Globus pallidus (tissue), 1 donor: ENCODE measurements at places on chromosomes 5 and 9.

DNA sequence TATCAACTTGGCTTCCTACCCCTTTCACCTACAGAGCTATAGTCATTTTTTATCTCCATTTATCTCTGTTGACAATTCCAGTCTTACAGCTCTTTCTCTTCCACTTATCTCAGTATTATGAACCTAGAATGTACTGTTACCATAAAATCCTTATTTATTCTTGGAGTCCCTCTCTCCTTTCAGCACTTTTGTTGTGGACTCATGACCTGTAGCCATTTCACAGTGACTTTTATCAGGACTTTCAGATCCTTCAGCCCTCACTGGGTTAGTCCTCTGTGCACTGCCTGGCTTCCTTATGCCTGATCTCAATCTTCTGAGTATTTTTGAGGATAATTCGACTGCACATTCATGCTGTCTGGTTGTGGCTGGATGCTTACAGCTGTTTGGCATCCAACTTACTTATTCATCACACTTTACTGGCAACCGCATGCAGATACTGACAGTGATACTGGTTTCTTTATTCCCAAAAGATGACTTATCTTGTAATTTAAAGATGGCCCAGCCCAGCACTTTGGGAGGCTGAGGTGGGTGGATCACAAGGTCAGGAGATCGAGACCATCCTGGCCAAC is 293.3 kb downstream of the MAN2A1 start:
- DNase-seq = no peak

DNA sequence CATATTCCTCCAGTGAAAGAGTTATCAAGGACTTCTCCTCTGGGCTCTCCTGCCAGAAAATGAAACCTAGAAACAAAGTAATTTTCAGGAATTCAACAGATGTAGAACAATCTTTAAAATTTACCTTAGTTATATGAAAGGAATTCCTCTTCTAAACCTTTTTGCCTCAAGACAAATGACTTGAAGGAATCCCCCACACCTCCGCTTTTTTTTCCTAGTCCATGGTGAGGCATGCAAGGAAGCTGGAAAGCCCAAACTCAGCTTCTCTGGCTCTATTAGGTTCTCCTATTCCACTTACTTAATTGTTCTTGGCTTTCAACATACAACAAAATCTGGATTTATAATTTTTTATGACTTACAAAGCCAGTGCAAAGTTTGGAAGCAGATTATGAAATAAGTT is 27.2 kb downstream of the C6 start:
- DNase-seq = no peak

GRCh38 chr5:155839251-155840037 is 487.5 kb upstream of the SGCD start:
- no peak for DNase-seq

DNA sequence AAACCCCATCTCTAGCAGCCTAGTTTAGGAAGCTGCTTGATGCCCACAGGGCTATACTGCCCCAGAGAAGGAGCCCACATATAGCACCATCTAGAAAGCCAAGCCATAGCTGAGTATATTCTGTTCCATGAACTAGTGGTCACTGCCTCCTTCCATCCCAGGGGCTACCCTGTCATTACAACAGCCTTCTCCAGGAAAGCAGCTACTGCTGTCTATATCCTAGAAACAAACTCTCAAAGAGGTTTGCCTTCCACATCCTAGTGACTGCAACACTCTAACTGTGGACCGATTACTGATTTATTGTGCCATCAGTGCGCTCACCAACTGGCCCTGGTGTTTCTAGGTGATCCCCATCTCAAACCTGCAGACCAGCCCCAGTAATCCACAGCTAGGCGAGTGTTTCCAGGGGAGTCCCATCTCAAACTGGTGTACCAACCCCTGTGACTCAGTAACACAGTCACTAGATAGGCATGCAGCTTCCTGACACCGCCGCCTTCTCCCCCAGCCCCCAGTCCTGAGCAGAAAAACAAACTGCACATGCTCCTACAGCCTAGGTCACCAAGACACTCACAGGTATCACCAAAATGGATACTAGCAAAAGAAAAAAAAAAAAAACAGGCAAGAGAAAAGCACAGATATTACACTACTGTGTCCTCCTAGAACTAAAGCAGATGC is 14.8 kb downstream of the SPTLC1 start:
- DNase-seq = no peak

- DNase-seq = peak; percentile 35
These were observed 23.1 kb upstream of the NSMF start for GRCh38 chr9:137482094-137482781.
